ENCODE measurements at places on chromosomes 7 and 10.

GRCh38 chr7:40525764-40526163, 391.0 kb downstream of the SUGCT start:
- H3K4me3 ChIP-seq, result no peak overlapping the region
- H3K4me1 ChIP-seq, result no peaks in the 10 kb centered on the region
- DNase-seq, result no peak
- H3K27ac ChIP-seq, result no peak overlapping the region
- no peaks in the 10 kb centered on the region for H3K36me3 ChIP-seq
- H3K27me3 ChIP-seq, result no peaks in the 10 kb centered on the region

- no peaks in the 10 kb centered on the region for H3K4me1 ChIP-seq
- no peaks in the 10 kb centered on the region for H3K27me3 ChIP-seq
- DNase-seq, result no peak
These were observed 233.1 kb upstream of the PHYHIPL start for GRCh38 chr10:58943256-58943890.

DNA sequence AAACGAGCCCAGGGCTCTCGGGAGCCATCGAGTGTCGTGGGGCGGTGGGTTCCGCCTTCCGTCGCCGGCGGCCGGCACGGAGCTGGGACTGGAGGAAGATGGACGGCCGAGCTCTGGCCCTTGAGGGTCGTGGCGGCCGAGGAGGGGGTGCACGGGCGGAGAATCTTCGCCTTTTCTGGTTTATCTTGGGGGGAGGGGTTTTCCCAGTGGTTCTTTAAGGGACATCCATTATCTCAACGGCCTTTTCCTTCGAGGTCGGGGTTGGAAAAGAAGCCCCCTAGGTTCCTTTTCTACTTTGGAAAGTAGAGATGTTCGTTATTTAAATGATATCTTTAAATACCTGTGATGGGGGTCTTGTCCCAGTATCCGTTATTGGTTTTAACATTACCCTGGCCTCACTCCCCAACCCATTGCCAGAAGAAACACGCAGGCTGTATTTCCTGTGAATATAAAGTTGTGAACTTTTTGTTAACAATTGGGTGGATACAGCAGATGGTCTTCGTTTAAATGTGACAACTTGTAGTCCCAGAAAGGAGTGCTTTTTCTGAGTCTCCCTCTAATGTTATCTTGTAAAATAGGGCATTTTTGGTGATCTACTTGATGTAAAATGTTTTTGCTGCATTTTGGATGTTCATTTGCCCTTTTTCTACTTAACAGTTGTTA, 765 bp downstream of the CCAR1 start:
- no peak for DNase-seq
- peak overlapping the region; percentile 95 for H3K27ac ChIP-seq
- no peaks in the 10 kb centered on the region for H3K27me3 ChIP-seq
- peaks cover 37% of the 10 kb centered on the region for H3K36me3 ChIP-seq
- H3K4me1 ChIP-seq, result peaks cover 11% of the 10 kb centered on the region
- H3K4me3 ChIP-seq, result peak overlapping the region; percentile 88

DNA sequence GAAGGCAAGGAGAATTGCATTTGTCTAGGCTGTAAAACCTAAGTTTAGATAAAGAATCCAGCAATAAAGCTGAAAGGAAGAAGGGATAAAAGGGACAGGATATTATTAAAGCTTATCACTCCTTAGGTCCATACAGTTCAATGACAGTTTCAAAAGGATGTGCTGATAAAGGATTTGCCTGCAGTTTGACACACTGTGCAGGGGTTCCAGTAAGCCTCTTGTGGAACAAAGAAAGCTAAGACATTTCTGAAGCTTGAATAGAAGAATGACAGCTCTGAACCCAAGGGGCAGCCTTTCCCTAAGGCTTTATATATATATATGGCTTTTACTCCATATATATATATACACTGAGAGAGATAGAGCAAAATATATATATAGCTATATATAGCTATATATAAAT, 276.8 kb upstream of the GRM3 start:
- no peak for DNase-seq
- no peak overlapping the region for H3K4me3 ChIP-seq
- no peaks in the 10 kb centered on the region for H3K36me3 ChIP-seq

DNA sequence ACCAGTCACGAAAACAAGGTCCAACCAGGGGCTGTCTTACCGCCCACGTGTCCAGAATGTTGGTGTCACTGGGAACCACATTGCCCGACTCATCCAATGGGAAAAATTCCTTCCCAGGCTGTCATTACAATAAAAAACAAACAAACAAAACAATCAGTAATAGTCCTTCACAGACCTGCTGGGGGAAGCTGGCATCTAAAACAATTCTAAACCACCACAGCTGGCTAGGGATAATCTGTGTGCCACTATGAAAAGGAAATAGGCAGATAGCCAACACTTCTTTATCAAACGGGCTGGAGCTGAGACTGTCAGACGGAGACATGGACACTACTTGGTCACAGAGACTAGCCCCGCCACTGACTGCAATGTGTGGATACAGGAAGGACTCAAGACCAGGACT, 9.2 kb downstream of the AKR1B1 start:
- H3K27me3 ChIP-seq, result no peaks in the 10 kb centered on the region
- H3K4me1 ChIP-seq, result peaks cover 37% of the 10 kb centered on the region
- H3K4me3 ChIP-seq, result no peak overlapping the region

GRCh38 chr10:119353421-119353820, 146.1 kb downstream of the GRK5 start:
- no peaks in the 10 kb centered on the region for H3K36me3 ChIP-seq
- H3K4me1 ChIP-seq, result peaks cover 61% of the 10 kb centered on the region
- no peak for DNase-seq
- H3K4me3 ChIP-seq, result no peak overlapping the region
- H3K27ac ChIP-seq, result no peak overlapping the region

- DNase-seq, result peak; percentile 8
- H3K27ac ChIP-seq, result no peak overlapping the region
- no peaks in the 10 kb centered on the region for H3K4me1 ChIP-seq
- no peak overlapping the region for H3K4me3 ChIP-seq
These were observed 315.9 kb upstream of the ETV1 start for GRCh38 chr7:14305233-14305866.

DNA sequence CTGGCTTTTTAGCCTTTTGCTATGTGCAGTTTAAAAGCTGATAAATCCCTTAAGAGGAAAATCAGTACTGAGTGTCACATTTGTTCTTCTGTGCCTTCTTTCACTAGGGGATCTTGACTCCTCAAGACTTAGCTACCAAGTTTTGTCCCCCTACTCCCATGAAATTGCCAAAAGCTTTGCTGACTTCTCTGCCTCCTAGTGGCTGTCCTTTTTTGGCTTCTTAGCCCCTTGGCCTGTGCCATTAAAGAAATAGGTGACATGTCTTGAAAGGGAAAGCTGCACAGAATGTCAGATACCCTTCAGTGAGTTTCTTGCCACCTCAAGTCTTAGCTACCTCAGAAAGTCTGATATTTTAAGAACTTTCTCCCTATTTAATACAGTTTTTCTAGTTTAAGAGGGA, 10.5 kb downstream of the MKLN1 start:
- no peak overlapping the region for H3K4me3 ChIP-seq
- no peak for DNase-seq
- H3K27ac ChIP-seq, result no peak overlapping the region
- no peaks in the 10 kb centered on the region for H3K27me3 ChIP-seq
- no peaks in the 10 kb centered on the region for H3K36me3 ChIP-seq
- peaks cover 13% of the 10 kb centered on the region for H3K4me1 ChIP-seq

All from heart right ventricle (tissue), 16 donors.